Activated naive CD4-positive, alpha-beta T cell treated with anti-CD3 and anti-CD28 coated beads, Interleukin-2, amount 50 U/mL, for 72 hours (primary cell): ENCODE measurements at places on chromosomes 12 and 14. TPM values are rescaled to one million over a fixed set of nuclear protein-coding genes. Genes with fewer than 3 reads are reported as not detected.

Gene TCL1B
- total RNA-seq = not detected

Gene RTL1
- total RNA-seq = not detected

Gene RNASE4
- 0.23 TPM for total RNA-seq

Gene PDZRN4
- not detected for total RNA-seq

DNA sequence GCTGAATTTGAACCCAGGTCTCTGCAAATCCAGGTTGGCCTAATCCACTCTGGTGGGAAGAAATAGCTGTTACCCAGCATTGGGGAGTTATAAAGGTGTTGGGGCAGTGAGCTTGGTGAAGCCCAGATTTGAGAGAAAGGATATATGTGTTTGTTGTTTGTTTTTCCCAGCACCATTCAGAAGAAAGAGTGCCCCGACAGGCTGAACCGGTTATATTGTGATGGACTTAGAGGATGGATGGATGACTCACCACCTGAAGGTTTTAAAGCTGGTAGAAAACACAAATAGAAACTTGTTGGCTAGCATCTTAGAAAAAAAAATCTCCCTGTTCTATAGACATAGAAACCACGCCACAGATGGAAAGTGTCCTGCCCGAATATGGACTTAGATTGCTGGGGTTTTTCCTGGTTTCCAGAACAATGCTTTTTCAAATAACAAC, 404.6 kb downstream of the MED13L start:
- no peak for DNase-seq

- DNase-seq = no peak
Observed at GRCh38 chr12:52347551-52348510, 19.4 kb downstream of the KRT85 start.

DNA sequence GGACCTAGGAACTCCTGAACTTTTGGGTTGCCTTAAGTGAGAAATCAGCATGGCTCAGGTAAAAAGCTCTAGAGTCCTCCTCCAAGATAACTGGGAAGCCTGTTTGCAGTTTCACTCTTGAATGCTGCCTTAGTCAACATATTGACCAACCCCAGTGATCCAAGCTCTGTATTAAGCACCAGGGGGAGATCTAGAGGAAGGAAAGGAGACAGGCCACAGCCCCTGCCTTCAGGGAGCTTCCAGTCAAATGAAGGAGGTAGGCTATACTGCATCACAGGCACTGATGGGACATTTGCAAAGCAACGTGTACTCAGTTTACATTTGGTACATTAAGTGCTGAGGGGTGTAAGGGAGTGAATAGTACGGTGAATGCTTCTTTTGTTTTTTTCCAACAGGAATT, 1.2 kb upstream of the CSAD start:
- DNase-seq = no peak

GRCh38 chr12:13570005-13570694, 373.6 kb downstream of the EMP1 start:
- no peak for DNase-seq

- DNase-seq = no peak
Observed at GRCh38 chr12:125259178-125259867, 194.1 kb downstream of the AACS start.

- no peak for DNase-seq
Observed at GRCh38 chr12:6942331-6942665, 1.3 kb upstream of the RNU7-1 start.

GRCh38 chr14:36707570-36707969, 45.9 kb downstream of the PAX9 start:
- no peak for DNase-seq

DNA sequence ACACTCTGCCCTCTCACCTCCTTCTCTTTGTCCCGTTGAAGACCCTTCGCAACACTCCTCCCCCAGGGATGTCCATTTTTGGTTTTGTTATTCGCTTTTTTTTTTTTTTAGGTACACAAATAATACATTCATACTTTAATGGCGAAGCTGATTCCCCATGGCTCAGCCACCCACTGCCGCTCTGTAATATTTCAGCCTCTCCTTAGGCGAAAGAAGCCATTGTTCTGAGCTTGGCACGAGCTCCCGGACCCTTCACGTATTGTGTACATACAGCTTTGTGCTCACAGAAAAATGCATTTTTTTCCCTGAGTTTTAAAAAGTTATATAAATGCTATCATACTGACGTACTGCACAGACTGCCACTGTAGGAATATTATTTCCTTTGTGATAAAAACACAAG, 115.0 kb downstream of the TMEM132C start:
- DNase-seq = no peak

DNA sequence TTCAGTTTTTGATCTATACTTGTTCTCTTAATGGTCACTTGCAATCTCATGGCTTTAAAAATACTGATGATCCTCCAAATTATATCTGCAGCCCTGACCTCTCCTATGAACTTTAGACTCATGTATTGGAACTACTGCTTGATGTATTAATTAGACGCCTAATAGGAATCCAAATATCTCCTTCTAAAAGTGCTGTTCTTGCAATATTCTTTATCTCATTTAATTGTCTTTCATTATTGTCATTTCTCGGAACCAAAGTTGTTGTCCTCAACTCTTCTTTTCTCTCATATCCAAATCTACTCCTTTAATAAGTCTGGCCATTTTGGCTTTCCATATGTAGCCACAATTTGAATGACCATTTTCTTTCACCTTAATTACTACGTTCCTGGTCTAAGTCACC, 907.6 kb upstream of the SEL1L start:
- no peak for DNase-seq

DNA sequence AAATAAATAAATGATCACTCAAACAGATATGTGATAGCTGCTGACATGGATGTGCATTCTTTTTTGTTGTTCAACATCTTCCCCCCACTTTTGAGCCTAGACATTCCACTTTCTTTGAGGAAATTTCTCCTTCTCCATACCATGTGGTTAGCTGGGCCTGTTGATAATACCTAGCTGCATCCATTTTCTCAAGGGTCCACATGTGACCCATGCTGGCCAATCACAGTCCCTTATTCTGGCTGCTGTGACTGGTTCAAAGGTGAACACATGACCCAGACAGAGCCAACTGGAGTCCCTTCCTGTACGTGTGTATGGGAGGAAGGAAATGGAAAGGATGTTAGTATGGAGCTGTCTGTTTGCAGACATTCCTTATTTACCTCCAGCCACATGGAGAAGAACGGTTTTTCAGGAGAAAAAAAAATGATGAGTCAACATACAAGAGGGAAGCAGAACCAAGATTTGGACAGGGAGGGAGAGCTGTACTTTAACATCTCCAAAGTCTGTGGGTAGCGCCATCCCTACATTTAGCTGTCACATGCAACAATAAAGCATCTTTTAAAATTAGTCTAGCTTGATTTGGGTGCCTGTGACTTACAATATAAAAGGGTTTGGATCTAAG, 391.7 kb upstream of the TBX3 start:
- DNase-seq = no peak

GRCh38 chr12:68899251-68899771, 33.7 kb downstream of the CPM start:
- DNase-seq = no peak

- DNase-seq = peak; percentile 63
Observed at GRCh38 chr12:127125607-127126259, 1141.2 kb upstream of the TMEM132C start.

- DNase-seq = no peak
Observed at GRCh38 chr14:22807432-22808087, 7.7 kb downstream of the SLC7A7 start.

- DNase-seq = no peak
Observed at GRCh38 chr14:57889245-57889644, 23.4 kb upstream of the SLC35F4 start.

DNA sequence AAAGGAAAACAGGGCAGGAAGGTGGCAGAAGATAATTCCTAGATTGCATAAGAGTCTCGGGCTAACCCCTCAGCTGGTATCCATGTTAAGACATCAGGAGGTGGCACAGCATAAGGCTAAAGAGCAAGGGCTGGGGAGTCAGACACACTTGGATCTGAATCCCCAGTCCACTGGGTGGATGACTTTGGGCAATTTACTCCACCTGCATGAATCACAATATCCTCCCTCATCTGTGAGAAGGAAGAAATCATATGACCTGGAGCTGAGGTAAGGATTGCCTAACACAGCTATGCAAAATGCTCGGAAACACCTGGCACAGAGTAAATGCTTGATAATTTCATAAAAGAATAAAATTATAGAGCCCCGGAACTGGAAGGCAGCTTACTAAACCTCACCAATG, 217.9 kb downstream of the PIK3C2G start:
- no peak for DNase-seq

- DNase-seq = no peak
Observed at GRCh38 chr12:104054681-104055346, 4.8 kb upstream of the GLT8D2 start.
